A673 (cell line): ENCODE measurements at places on chromosomes 6 and 20. TPM values are rescaled to one million over a fixed set of nuclear protein-coding genes. Genes with fewer than 3 reads are reported as not detected.
A peak's percentile ranks its signal among the peaks of the same experiment; 100 is the strongest.

The SPATA2 gene
- total RNA-seq = 9.2 and 9.7 TPM in 2 replicates

GRCh38 chr6:117449549-117450439, 24.1 kb upstream of the ROS1 start:
- no peaks in the 10 kb centered on the region for H3K4me1 ChIP-seq
- no peak overlapping the region for H3K4me3 ChIP-seq
- no peaks in the 10 kb centered on the region for H3K36me3 ChIP-seq
- no peak overlapping the region for H3K27ac ChIP-seq
- peak; percentile 78 for DNase-seq

DNA sequence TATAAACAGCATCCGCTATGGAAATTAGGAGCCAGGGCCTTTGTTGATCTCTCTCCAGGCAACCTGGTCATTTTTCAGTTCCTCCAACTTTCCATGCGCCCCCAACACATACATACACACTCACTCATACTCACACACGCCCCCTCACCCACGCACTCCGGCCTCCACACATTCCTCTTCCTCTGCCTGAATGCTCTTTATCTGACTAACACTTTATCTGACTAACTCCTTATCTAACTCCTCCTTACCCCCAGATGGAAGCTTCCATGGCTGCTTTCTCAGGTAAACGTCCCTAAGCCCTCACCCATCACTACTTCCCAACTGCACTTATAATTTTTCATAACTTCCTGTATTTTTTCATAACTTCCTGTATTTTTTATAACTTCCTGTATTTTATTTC, 17.4 kb downstream of the CASS4 start:
- no peak for DNase-seq
- H3K27ac ChIP-seq = no peak overlapping the region
- no peak overlapping the region for H3K4me3 ChIP-seq
- H3K36me3 ChIP-seq = no peaks in the 10 kb centered on the region

The MAP7 gene
- 0.09 TPM in 1 of 2 replicates, not detected in the other for total RNA-seq

GRCh38 chr6:166278579-166279392, 29.4 kb downstream of the PRR18 start:
- peaks cover 3% of the 10 kb centered on the region for H3K27me3 ChIP-seq
- no peaks in the 10 kb centered on the region for H3K36me3 ChIP-seq
- no peak overlapping the region for H3K27ac ChIP-seq
- H3K4me3 ChIP-seq = no peak overlapping the region

The TNXB gene
- 11.5 and 13.6 TPM in 2 replicates for total RNA-seq

The CST4 gene
- not detected in 2 replicates for total RNA-seq

DNA sequence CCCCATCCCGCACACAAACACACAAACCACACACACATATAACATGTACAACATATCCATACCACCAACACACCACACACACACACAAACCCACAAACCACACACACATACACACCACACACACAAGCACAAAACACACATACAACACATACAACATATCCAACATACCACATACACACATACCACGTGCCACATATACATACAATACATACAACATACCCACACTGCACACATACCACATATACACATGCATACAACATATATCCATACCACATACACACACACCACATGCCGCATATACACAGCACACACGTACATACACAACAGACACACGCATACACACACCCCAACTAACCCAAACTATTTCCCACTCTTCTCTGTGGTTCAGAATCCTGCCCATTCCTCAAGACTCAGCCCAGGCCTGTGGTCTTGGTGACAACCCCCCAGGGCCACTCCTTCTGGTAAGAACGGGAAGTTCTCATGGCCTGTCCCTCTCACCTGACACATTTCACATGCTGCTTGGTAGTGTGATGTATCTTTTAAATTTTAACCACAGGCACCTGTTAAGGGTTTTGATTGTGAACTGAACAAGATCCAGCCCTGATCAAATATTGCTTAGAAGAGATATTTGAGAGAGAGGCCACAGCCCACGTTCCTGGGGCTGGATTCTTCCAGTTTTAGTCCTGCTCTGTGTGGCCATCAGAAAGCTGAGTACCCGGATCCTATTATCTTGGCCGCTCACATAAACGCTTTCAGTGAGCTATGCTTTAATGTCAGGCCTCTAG, 55.9 kb upstream of the KCNK16 start:
- H3K36me3 ChIP-seq = no peaks in the 10 kb centered on the region
- no peak overlapping the region for H3K27ac ChIP-seq
- no peak for DNase-seq
- H3K4me1 ChIP-seq = no peaks in the 10 kb centered on the region
- no peaks in the 10 kb centered on the region for H3K27me3 ChIP-seq

DNA sequence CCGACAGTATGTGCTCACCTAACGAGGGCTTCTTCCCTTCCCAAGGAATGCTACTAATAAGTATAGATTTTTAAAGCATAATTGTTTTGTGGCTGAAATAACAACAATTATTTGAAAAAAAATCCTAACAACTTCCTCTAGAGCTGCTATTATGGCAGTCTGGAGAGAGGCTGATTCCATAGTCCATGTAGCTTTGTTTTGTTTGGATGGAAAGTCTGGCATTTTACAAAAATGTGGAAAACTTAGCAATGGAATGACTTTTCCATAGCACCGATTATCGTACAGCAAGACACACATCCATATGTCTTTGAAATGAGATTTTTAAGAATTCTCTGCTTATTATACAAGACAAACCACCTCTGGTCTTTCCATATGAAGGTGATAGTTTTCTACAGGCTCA, 252.4 kb upstream of the TAB2 start:
- H3K36me3 ChIP-seq = no peaks in the 10 kb centered on the region
- H3K27ac ChIP-seq = no peak overlapping the region
- H3K27me3 ChIP-seq = no peaks in the 10 kb centered on the region
- no peak for DNase-seq
- no peaks in the 10 kb centered on the region for H3K4me1 ChIP-seq

The PGC gene
- total RNA-seq = not detected in 2 replicates

GRCh38 chr6:170152989-170153388, 137.9 kb downstream of the DLL1 start:
- peak; percentile 63 for DNase-seq
- no peak overlapping the region for H3K4me3 ChIP-seq
- no peaks in the 10 kb centered on the region for H3K36me3 ChIP-seq
- H3K27ac ChIP-seq = peak overlapping the region; percentile 42
- peaks cover 8% of the 10 kb centered on the region for H3K4me1 ChIP-seq

DNA sequence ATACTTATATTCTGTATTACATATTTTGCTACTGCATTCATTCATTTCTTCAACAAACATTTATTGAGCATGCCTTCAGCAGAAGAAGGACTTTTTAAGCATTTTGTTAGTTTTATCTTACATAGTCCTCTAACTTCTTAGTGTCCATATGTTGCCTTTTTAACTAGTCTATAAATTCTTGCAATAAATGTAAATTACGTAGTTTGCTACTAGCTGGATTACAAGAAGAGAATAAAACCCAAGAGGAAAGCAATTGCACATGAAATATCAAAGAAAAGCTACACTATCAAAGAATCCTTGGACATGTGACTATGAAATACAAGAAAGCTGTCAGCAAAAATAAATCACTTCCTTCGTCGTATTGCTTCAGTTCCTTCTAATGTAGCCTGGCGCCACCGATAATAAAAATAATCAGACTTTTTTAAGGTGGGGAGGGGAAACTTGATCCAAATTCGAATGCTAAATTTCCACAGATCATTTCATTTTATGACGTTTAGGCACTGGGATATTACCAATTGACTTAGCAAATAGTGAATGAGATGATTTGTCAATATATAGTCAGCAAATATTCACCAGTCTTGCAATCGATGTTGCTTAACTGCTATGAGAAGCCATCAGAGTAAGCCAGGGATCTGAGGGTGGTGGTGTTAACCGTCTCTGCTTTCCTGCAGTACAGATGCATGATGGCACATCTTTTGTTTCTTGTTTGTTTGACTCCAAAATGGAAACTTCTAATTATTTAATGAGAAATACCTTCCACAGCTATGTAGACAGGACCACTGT, 258.7 kb upstream of the EXOC2 start:
- no peak overlapping the region for H3K4me3 ChIP-seq
- no peaks in the 10 kb centered on the region for H3K4me1 ChIP-seq
- no peak for DNase-seq
- no peaks in the 10 kb centered on the region for H3K36me3 ChIP-seq
- H3K27ac ChIP-seq = no peak overlapping the region
- peaks cover 30% of the 10 kb centered on the region for H3K27me3 ChIP-seq

The RIPK1 gene
- total RNA-seq = 11.4 and 15.0 TPM in 2 replicates

The SOX18 gene
- 0.30 and 0.70 TPM in 2 replicates for total RNA-seq

DNA sequence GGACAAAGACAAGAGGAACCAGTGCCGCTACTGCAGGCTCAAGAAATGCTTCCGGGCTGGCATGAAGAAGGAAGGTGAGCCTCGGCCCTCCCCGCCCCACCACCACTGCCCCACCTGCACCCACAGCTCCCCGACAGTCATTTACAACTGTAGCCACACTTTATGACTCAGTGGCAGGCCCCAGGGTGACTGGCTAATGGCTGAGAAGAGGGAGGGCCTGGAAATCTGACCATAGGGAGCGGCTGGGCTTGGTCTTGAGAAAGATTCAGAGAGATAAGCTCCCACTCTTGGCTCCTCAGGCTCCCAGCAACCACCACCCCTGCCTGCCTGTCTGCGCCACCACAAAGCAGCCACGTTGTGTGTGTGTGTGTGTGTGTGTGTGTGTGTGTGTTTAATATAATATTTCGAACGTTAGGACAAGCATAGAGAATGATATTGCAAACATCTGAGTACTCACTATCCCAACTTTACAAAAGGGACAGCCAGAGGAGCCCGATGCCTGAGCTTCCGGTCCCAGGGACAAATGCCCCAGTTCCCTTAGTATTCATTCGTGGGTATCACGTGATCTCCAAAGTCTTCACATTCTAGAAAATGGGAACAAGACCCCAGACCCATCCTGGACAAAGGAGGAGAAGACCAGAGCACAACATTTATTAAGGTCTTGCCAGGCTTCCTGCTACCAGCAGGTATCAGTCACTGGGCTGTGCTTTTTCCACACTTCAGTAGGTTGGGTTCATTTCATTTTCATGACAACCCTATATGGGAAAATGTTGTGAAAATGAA, 52.1 kb downstream of the HNF4A start:
- H3K4me1 ChIP-seq = no peaks in the 10 kb centered on the region
- H3K27ac ChIP-seq = no peak overlapping the region
- DNase-seq = no peak

The RFX6 gene
- not detected in 2 replicates for total RNA-seq

The RGS17 gene
- 2.4 and 3.5 TPM in 2 replicates for total RNA-seq
